Activated gamma-delta T cell treated with Interleukin-2 at 50 U/mL for 16 hours (primary cell): ENCODE measurements at places on chromosomes 12 and 14.

- no peak for DNase-seq
Observed at GRCh38 chr12:44117337-44117736, 281.5 kb downstream of the TMEM117 start.

- no peak for DNase-seq
Observed at GRCh38 chr14:77206261-77206824, 24.7 kb downstream of the TMEM63C start.

DNA sequence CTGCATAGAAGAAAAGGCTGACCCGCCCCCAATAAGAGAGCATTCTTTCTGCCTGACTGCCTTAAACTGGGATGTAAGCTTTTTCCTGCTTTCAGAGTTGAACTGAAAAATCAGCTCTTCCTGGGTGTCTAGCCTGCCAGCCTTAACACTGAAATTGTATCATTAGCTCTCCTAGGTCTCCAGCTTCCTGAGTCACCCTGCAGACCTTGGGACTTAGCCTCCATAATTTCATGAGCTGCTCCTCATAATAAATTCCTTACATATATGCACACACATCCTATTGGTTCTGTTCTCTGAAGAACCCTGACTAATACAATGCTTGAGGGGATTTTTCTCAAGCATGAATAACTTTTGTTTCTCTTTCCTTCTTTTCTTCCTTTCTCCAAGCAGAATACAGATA is 76.4 kb upstream of the FAR2 start:
- DNase-seq = no peak

- DNase-seq = peak; percentile 27
Observed at GRCh38 chr12:116194935-116195431, 82.5 kb downstream of the MED13L start.

DNA sequence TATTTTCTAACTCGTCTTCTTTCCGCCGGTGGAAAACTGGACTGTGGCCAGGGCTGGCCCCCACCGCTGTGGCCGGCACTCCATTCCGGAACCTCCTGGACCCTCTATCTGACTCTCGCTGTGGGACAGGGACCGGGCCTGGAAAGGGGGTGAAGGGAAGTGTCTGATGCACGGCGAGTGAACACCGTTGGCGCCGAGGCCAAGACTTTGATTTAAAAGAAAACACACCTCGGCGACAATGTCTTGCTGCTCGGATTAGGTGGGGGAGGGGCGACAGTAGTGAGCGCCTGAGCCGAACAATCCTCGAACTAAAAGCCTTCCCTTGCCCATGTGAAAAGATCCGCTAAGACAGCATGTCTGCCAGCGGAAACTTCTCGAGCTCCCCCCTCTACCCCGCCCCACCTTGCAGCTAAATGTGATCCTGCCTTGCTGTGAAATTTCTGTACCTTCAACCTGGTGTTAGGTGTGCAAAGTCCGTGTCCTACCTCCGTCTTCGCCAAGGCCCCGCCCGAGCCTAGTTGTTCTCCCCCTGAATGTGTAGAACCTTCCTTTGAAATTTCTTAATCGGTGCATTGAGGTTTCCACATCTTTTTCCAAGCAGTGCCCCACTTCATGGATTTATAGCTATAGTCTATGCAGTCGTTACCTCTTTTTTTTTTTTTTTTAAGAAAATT is 862 bp upstream of the HOTAIR start:
- DNase-seq = no peak

- peak; percentile 82 for DNase-seq
Observed at GRCh38 chr14:100065111-100065871, at the start of gene EVL. Gene EVL, plus strand, starts transcription at chr14:100065422. Its CDS starts 79 bp downstream, at chr14:100065501.

GRCh38 chr12:108768591-108769500 is 37.5 kb upstream of the CORO1C start:
- peak; percentile 10 for DNase-seq

GRCh38 chr12:57782243-57782607 is 362 bp upstream of the TSFM start:
- no peak for DNase-seq

DNA sequence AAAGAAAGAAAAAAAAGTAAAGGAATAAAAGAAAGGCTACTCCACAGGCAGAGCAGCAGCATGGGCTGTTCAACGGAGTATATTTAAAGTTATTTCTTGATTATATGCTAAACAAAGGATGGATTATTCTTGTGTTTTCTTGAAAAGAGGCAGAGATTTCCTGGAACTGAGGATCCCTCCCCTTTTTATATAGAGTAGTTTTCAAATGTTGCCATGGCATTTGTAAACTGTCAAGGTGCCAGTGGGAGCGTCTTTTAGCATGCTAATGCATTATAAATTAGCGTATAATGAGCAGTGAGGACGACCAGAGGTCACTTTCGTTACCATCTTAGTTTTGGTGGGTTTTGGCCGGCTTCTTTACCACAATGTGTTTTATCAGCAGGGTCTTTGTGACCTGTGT is 383.0 kb downstream of the PCNX1 start:
- DNase-seq = no peak

DNA sequence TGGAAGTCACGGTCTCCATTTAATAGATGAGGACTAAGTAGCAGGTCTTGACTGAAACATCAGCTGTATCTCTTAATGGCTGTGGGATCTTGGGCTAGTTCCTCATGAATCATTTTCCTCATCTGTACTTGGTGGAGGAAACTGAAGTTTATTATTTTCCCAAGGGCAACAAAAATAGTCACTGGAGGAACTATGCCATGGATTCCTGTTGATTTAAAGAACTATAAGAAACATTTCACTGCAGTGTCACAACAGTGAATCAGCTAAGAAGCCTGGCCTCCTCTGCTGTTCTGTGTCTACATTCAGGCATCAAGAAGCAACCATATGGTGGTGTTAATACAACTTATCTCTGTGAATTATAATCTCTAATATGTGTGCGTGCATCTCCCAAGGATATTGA is 200.5 kb downstream of the STXBP6 start:
- no peak for DNase-seq

- DNase-seq = no peak
Observed at GRCh38 chr12:71935594-71935993, 3.1 kb upstream of the TPH2 start.

DNA sequence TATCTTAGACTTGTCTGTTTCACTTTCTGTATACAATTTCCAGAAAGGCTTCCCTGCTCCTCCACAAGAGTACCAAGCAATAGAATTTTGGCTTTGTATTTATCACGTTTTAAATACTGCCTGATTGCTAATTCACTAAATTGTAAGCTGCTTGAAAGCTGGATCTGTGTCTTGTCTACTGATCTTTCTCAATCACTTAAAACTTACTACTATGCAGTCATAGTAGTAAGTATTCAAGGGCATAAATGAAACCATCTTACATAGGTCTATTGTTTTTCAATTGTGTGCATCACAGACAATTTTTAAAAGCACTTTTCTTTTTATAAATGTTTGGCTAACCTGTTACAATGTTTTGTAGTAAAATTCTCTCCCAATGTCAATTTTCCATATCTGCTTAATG is 1.2 kb upstream of the GLIPR1L2 start:
- DNase-seq = no peak

GRCh38 chr12:119573086-119573485 is 20.5 kb upstream of the TMEM233 start:
- no peak for DNase-seq

DNA sequence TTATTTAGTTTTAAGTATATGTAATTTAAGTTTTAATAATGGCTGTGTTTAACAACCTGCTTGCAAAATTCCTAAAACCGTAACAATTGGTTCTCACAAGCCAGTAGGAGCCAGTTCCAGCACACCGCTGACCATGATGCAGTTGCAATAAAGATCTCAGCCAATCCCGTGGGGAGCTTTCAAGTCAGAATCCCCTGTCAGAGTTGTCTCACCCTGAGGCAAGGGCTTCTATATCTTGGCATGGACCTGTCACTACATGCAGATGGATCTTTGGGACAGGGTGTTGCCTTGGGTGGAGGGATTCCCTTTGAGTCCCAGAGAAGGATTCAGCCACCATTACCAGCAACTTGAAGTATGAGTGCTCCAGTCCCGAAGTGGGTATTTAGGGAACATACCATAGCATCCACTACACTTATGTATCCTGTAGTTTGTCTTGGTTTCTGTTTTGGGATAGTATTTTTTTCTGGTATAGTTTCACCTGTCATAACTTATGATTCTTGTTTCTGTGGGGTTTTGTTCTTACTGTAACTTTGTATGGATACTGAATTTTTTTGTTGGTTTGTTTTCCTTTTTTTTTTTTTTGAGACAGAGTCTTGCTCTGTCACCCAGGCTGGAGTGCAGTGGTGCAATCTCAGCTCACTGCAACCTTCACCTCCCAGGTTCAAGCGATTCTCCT is 30.1 kb upstream of the LIMA1 start:
- no peak for DNase-seq

- DNase-seq = no peak
Observed at GRCh38 chr14:31440280-31440679, 17.0 kb downstream of the DTD2 start.

DNA sequence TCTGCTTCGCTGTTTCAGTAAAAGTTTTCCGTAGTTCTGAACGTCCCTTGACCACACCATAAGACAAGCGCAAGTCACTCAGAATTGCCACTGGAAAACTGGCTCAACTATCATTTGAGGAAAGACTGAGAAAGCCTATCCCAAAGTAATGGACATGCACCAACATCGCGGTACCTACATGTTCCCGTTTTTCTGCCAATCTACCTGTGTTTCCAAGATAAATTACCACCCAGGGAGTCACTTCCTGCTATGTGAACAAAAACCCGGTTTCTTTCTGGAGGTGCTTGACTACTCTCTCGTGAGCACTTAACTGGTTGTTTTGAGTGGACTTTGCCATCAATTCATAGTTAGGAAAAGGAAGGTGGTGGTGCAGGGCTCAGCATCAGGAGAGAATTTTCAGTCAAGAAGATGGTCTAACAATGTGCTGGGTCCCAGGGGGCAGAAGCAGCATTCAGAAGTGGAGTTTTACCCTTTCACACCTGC is 1.4 kb downstream of the EGLN3 start:
- DNase-seq = no peak

DNA sequence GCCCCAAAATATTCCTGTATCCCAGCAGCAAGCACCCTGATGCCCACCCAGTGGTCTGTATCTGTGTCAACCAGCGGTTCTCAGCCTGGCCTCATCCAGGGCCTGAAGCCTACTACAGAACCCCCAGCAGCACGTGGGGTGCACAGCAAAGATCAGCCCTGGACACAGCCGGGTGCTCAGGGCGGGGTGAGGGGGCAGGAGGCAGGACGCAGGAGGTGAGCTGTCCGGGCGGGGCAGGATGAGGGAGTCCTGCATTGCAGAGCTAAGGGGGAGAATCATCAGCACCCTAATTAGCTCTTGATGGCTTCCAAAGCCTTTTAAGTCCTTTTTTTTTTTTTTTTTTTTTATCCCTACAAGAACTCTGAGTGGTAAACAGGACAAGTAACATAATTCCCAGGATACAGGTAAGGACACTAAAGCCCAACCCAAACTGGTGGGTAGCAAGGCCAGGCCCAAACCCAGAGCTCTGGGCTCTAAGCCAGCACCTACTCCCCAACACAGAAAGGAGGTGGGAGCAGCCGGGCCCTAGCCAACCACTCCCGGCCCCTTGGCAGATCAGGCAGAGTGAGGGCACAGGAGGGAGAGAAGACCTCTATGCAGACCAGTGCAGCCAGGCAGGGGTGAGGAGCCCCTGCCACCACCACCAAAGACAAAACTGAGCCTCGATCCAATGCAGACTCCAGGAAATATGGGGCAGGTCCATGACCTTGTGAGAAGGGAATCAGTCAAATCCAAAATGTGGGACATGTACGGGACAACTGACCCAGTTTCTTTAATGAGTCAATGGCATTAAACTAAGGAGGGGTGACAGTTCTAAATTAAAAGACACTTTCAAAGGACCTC is 32.3 kb upstream of the EIF5 start:
- no peak for DNase-seq

- DNase-seq = no peak
Observed at GRCh38 chr12:93299262-93299846, 78.4 kb upstream of the NUDT4 start.

DNA sequence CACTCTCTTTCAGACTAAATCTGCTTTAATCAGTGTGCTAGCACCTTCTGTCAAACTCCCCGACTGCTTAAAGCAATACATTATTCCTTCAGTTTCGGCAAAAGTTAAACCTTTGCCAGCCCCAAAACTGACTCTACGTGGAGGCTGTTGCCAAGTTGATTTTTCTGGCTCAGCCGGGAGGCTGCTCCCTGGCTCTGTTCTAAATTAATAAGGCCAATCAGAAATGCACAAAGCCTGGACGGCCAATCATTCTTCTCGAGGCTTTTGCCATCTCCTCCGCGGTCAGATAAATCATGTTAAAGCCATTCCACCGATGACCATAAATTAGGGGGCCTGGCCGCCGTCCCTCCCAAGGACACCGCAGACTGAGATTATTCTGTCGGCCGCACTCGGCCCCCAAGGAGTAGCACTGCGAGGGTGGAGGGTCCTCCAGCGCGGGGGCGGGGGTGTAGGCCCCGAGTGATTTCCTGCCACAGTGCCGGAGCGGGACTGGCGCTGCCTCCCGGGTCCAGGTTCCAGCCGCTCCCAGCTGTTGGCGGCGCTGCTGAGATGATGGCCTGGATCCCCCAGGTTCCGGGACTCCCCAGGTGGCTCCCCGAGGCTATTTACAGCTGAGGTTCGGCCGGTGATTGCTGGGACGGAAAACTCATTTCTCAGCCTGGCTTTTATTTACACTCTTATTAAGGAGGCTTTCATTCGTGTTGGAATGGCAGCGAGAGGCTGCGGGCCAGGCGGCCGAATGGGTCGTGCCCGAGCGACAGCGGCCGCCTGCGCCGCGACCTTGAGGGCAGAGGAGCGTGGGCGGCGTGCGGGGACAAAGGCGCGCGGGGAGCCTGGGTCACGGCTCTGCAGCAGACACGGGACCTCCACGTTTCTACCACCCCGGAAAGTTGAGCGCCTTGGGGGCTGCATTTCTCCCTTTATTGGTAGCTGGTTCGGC is 165.1 kb downstream of the MON2 start:
- peak; percentile 6 for DNase-seq

- DNase-seq = no peak
Observed at GRCh38 chr12:26196421-26196716, 996 bp downstream of the SSPN start.

- DNase-seq = no peak
Observed at GRCh38 chr12:17352164-17352563, 737.8 kb downstream of the RERGL start.

- no peak for DNase-seq
Observed at GRCh38 chr12:81819991-81820633, 61.0 kb upstream of the PPFIA2 start.

- no peak for DNase-seq
Observed at GRCh38 chr14:99192830-99193229, 79.2 kb downstream of the BCL11B start.

DNA sequence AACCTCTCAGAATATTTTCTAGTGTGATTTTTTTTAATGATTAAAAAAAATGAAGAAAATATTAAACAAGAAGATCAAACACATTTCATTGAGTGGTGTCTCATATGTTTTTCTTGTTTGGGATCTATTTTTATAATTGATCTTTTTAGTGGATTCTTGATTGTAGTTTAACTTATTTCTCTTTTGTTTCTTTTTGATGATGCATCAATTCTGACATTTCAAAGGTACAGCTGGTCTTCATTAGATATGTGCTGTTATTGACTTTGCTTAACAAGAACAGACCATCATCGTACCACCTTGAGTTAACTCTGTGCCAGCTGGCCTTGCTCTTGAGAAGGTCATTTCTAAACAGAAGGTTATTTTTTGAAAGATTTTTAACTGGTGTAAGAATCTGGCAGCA is 45.8 kb upstream of the FGD4 start:
- DNase-seq = no peak
